ENCODE measurements at places on chromosomes 3 and 15.

GRCh38 chr3:148158210-148158609 lies 539.5 kb upstream of the AGTR1 start:
- no peak for DNase-seq

DNA sequence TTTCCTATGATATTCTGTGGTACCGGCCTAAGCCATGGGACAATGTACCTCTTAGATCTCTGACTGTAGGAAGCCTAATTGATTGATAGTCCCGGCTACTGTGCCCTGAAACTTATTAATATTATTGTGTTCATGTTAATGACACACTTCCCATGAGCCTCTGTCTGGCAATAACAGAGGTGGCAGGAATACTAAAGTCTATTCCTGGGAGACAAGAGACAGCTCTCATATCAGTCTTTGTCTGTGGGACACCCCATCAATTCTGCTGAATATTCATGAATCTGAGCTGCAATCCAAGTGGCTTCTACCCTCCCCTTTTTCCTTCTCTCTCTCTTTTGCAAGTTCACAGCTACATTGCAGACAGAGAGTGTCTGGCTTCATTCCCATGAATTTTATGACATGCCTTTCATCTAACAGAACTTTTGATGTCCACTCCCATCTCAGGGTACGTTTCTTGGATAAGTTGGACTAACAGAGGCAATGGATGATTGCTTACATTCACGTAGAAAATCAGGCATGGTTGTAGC lies 907.5 kb downstream of the ZPLD1 start:
- DNase-seq: no peak

DNA sequence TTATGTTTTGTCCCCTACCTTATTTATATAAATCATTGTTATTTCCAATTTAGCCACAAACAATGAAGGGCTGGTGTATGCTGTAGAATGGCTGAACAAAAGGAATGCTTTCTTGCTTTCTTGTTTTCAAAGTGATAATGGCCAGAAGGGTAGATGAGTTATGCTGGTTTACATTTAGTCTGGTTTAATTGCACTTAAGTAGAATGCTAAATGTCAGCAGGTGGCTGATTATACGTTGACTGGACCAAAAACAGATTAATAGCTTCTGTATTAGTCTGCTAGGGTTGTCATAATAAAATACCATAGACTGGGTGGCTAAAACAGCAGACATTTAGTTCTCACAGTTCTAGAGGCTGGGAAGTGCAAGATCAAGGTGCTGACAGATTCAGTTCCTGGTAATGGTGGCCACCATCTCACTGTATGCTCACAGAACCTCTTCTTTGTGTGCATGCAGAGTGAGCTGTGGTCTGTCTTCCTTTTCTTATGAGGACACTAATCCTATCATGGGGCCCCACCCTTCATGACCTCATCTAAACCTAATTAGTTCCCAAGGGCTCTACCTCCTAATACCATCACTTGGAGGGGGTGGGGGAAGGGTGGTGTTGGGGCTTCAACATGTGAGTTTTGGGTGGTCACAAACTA lies 17.1 kb upstream of the XIRP1 start:
- peak; percentile 31 for DNase-seq

DNA sequence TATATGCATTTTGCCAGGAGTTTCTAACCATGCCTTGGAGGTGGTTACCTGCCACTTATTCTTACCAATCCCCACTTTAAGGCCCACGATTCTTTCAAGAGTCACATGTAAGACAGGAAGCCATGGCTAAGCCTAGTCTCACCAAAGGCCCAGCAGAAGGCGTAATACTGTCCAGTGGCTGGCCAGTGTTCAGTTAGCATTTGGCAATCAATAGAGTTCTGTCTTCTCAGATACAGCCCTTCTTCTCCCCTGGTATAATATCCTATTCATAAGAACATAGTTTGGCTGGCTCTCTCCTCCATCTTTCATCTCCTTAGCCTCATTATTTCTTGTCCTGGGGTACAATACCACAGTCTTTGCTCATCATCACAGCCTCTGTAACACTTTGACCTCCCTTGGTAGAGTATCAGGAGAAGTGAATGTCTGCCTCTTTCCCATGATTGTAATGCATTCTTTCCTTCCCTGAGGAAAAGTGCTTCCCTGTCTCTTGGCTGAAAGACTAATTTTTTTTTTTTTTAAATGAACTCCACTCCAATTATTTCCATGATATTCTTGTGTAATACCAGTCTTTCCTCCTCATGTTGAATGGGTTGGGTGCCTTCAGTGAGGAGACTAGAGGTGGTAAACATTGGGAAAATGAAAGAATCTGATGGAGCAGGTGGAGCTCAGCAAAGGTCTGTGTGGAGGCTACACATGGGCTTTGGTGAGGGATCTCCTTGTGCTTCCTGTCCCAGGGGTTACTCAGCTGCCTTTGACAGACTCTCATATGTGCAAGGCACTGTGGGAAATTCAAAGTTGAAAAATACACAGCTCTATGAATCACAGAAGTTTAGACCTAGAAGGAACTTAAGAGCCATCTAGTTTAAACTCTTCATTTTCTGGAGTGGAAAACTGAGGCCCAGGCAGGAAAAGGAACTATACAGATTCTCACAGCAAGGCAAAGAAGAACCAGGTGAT lies 218.2 kb downstream of the P3H2 start:
- no peak for DNase-seq

DNA sequence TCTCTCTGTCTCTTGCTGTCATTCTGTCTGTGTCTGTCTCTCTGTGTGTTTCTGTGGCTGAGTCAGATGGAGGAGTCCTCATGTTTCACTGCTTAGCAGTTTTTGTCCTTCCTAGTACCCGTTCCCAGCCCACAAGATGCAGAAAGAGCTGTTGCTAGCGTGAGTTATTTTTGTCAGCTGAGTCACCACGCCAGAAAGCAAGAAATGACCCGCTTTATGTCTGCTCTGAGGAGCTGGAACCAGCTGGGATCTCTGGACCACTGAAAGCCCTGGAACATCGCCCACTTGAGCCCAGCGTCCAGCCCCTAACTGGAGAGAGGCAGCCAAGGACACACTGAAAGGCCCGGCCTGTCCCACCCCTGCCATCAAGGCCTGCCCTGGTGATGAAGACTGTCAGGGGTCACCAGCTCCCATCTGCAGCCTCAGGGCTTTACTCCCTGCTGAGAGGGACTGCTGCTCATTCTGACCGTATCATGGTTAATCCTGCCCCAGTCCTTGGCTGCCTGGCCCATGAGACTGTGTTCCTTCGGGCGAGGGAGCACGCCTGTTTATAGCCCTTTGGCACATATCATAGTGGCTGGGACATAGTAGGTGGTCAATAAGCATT lies 101.7 kb upstream of the TPM1 start:
- DNase-seq: no peak

DNA sequence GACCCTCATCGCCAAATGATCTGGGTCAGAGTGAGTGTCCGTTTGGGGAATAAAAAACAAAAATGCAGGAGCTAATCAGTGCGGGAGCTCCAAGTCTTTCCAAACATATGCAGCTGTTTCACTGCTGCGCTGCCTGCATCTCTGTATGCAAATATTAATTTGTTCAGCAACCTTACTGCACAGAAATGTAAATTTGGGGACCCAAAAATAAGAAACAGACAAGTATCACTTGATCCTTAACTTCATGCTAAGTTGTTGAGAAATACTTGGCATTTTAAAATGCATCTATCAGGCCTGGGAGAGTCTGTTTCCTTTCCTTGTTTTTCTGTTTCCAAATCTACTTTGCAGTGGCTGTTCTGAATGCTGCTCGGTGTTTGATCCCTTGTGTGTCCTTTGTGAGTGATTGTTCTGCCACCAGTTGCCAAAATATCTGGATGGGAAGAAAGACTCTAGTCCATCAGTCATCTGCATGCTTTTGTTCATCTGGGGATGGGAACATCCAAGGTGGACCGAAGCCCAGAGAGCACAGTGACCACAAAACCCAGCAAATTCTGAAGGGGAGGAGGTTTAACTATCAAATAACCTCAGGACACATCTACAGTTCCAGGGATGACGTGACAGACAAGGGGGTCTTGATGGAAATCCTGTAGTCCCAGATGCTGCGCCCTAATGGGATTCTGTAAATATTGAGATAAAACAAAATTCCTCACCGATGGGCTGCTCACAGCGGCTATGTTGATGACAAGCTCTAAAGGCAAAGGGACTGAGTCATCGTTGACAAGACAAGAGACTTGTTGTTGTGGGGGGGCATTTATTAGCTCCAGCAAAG lies 199.5 kb upstream of the WNT5A start:
- DNase-seq: no peak

DNA sequence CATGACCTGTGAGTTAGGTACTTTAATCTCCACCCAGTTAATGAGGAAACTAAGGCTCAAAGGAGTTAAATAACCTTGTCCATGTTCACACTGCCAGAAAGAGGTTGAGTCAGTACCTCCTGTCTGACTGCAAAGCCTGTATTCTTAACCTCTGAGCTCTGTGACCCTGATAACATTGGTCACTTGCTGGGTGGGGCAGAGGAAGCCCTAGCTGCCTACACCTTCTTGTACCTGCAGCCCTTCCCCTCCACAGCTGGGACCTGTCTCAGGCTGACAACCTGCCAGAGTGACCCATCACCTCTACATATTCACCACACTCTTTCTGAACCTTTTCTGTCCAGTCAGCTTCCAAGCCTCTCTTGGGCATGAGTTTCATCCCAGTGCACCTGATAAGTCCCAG lies 106.1 kb upstream of the HES1 start:
- DNase-seq: no peak

- no peak for DNase-seq
These were observed 59.4 kb upstream of the MEF2A start for GRCh38 chr15:99506399-99506798.

GRCh38 chr3:188827103-188827502 lies 344.7 kb upstream of the TPRG1 start:
- DNase-seq: no peak

GRCh38 chr15:91445695-91446228 lies 345.7 kb downstream of the SV2B start:
- no peak for DNase-seq

DNA sequence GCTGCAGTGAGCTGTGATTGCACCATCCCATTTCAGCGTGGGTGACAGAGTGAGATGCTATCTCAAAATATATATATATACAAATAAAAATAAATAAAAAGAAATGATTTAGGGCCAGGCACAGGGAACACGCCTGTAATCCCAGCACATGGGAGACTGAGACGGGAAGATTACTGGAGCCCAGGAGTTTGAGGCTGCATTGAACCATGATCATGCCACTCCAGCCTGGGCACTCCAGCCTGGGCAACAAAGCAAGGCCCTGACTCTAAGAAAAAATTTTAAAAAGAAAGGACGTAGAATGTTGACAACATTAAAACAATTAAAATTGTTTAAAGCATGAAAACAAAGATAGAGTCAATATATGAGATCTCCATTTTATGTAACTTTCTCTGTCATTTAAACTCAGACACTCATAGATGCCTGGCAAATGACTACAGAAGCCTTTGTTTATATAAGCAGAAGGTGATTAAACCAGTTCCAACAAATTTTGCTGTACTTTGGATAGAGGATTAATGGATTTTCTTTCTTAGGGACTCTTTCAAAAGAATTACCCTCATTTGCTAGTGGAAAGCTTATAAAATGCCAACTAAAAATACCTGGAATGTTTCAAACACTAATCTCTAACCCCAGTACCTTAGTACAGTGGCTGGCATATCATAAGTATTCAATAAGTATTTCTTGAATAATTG lies 10.7 kb upstream of the TRPM7 start:
- DNase-seq: no peak

DNA sequence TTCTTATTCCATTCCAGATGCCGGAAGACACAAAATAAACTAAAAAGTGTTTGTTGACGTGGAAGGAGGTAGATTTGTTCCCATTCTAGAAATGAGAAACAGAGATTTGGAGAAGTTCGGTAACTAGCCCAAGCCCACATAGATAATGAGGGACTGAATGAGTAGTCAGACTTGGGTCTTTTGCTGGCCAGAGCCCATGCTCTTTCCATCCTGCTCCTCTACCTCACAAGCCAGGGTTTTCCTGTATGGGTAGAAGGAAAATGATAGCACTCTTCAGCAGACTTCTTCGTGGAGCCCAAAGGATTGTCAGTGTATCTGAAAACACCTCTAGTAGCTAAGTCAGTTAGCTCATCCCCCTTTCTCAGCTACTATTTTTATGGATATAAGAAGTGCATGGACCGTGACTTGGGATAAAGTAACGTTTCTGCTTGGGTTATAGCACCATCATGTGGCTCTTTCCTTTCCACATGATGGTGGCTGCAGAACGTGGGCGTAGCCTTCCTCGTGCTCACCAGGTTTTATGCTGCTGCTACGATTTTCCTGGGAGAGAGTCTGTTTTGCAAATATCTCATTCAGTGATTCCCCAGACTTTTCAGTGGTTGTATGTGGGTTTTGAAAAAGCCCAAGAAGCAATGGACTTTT lies 84.6 kb downstream of the DGKG start:
- no peak for DNase-seq

GRCh38 chr15:66850996-66851310 lies 148.9 kb downstream of the SMAD6 start:
- no peak for DNase-seq

DNA sequence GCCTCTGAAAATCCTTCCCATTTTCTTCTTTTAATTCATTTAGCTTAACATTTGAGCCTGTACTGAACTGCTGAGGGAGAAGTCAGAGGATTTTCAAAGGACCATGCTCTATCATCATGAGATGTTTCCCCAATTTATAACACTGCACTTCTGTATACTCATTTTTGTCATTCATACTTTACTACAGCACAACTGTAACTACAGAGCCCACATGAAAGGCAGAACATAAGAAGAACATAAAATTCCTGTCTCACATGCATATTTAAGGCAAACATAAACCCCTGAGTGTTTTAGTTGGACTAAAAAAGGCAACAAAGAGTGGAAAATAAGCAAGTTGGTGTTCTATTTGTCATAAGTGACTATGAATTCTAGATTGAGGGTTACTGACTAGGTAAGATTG lies 237.7 kb upstream of the ARPP21 start:
- DNase-seq: no peak

DNA sequence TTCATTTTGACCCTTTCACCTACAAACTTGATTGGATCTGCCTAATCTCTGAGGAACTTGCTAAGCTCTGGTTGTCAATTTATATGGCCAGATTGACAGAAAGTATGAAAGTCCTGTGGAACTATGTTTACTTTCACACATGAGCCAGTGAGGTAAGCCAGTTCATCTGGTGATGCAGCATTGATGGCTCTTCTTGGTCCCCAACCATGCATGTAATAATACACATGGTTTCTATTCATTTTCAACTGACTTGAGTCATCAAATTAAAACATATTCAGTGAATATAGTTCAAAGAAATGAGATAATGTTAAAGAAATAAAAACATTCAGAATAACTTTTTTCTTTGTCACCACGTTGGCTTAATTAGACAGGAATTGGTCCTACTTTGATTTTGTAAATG lies 336.1 kb upstream of the THBS1 start:
- DNase-seq: no peak

DNA sequence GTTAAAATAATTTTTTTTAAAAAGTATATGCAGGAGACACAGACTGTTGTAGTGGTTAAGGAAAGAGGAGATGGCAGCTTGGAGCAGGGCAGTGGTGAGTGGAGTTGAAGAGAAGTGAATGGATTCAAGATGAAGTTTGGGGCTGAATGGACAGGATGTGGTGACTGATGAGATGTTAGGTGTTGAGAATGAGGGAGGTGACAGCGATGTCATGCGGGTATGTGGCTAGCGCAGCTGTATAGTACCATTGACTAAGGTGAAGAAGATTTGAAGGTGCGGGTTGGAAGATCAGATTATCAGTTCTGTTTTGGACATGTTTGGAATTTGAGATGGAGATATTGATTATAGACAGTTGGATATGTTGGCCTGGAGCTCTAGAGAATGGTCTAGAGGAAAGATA lies 20.1 kb downstream of the FBXO22 start:
- no peak for DNase-seq

Measured in CD4-positive, alpha-beta T cell treated with Interleukin-15 for 4 hours (primary cell).